ENCODE measurements at places on chromosomes 3 and 15. TPM values are rescaled to one million over a fixed set of nuclear protein-coding genes. Genes with fewer than 3 reads are reported as not detected.

Gene ADAMTS7
- 6.7 TPM for total RNA-seq

Gene FBXW12
- total RNA-seq = not detected

Gene KNG1
- total RNA-seq = 0.14 TPM

Gene GTF2E1
- total RNA-seq = 12.0 TPM

Gene UBA7
- 32.1 TPM for total RNA-seq

GRCh38 chr15:85542895-85543331 lies 162.5 kb downstream of the AKAP13 start:
- DNase-seq = no peak

DNA sequence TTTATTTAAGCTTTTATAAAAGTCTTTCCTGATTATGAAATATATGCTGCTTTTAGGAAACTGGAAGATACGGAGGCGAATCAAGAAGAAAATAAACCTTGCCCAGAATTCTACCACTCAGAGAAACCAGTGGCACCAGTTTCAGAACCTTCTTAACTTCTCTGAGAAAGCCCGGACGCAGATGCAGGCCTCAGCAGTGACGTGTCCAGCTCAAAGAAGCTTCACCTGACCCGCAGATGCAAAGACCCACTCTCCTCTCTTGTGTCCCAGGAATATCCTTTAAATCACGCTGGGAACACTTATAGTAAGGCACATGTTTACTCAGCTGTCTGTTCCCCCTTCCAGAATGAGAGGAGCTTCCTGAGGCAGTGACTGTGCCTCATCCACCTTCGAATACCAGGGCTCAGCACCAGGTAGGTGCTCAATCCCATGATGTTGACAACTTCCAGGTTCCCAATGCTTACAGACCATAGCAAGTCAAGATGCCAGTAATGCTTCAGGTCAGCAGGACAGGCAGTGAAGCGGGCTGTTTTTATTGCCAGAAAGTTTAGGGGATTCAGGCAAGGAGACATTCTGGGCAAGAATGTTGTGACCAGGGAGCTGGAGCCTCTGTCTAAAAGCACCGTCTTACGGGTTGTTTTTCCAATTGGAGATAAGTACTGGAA lies 39.9 kb upstream of the LDHAL6B start:
- DNase-seq = no peak

DNA sequence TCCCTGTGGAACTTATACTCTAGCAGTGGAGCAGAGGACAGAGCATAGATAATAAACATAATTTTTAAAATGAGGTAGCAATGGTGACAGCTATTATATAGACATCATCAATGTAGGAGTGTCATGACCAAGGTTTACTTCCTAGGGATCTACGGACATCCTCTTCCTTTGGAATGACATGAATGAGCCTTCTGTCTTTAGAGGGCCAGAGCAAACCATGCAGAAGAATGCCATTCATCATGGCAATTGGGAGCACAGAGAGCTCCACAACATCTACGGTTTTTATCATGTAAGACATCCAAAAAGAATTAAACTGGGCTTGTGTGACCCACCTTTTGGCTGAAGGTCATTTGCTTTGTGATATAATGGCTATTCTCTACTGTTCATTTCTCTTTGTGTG lies 30.1 kb upstream of the CAPN3 start:
- no peak for DNase-seq

DNA sequence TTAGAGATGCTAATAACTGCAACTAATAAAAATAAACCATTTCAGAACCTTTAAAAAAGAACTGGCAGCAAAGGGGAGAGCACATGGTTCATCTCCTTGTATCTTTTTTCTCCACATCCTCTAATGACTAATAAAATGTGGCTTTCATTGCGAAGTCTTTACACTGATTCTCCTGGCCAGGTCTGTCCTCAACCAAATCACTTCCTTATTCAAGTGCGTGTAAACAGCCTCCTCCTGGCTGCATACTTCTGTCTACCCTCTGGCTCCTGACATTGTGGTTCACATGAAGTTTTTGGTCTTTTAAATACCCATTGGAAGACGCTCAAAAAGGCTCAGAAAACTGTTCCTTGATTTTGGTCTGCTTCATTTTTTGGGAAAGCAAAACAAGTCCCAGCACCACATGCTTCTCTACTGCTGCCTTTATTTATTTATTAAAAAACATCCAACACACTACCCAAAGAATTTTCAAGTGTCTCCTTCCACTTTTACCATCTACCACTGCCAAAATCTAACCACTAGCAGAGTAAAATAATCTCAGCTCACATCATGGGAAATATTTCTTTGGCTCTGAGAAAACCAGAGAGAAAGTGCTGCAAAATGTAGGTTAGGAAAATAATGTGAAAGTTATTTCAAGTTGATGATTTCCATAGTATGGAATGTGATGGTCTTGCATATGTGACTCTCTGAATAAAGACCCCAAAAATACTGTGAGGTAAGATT lies 85.1 kb downstream of the EFL1 start:
- DNase-seq = no peak

DNA sequence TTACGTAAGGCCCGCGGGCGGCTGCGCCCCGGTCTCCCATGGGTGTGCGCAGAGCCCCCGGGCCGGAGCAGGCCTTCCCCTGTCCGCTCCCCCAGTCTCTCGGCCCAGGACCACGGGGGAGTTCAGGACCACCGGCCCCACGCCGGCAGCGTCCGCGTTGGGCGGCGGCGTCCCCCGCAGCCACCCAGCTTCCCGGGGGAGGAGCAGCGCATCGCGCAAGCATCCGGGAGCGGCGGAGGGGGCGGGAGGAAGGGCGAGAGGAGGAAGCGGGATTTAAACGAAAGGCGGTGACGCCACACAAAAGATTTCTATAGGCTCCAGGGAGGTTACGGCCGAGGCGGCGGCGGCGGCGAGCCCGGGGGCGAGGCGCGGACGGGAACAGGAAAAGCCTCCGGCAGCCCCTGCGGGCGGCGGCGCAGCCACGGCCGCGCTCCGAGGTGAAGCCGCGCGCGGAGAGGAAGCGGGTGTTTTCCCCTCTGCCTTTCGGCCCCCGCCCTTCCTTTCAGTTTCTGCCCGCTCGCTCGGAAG lies at the start of gene TLNRD1:
TLNRD1 (plus strand) TSS at position 300 of the 528 bp plus-strand sequence. CDS start 1,349 bp downstream, outside the sequence.
- peak; percentile 97 for DNase-seq

DNA sequence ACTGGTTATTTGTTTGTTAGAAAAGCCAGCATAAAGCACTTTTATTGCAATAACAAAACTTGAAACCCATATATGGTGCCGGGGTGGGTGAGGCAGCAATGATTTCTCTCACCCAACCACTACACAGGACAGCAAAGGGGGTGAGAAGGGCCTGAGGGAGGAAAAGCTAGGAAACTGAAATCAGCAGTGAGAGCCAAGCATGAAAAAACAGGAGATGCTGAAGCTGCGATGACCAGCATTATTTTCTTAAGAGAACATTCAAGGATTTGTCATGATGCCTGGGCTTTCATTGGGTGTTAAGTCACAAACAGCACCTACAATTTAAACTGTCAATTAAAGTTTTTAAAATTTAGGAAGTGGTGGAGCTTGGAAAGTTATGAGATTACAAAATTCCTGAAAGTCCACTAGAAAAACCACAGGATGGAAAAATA lies 11.9 kb upstream of the TM4SF4 start:
- DNase-seq = no peak

- no peak for DNase-seq
These were observed at the start of gene SPTSSB for GRCh38 chr3:161371441-161372320. SPTSSB (minus strand) TSS chr3:161371517; CDS start chr3:161346323, 25,194 bp downstream.

DNA sequence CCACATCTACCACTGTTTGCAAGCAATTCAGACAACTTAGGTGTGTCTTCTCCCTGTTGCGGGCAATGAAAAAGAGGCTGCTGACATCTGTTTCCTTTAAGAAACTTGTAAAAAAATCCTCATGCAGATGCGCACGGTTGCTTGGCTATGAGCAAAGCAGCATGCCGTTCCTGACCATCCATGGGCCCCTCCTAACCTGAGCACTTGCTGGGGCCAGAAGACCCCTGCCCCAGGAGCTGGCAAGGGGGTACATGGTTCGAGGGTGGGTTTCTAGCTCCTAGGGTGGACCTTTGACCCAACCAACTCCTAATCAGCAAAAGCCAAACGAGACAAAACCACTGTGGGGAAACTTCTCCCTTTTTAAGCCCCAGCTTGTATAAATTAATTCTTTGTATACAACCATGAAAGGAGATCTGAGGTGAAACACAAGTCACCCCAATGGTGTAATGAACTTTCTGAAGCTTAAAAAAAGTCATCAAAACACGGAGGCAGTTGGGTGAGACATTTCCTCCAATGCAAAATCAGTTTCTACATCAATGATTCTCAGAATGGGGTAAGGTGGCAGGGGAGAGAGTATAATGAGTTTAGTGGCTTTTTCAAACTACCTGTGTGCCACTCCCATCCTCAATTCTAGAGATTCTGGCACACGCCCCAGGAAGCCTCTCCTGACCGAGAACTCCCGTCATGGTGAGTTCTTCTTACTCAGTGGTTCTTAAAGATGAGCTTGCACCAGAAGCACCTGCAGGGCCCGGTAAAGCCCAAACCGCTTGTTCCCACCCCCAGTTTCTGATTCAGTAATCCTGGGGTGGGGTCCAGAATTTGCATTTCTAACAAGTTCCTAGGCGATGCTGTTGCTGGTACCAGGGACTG lies 44.1 kb downstream of the CPN2 start:
- DNase-seq = peak; percentile 2

- DNase-seq = no peak
These were observed 22.7 kb upstream of the OR5K1 start for GRCh38 chr3:98440283-98440682.

DNA sequence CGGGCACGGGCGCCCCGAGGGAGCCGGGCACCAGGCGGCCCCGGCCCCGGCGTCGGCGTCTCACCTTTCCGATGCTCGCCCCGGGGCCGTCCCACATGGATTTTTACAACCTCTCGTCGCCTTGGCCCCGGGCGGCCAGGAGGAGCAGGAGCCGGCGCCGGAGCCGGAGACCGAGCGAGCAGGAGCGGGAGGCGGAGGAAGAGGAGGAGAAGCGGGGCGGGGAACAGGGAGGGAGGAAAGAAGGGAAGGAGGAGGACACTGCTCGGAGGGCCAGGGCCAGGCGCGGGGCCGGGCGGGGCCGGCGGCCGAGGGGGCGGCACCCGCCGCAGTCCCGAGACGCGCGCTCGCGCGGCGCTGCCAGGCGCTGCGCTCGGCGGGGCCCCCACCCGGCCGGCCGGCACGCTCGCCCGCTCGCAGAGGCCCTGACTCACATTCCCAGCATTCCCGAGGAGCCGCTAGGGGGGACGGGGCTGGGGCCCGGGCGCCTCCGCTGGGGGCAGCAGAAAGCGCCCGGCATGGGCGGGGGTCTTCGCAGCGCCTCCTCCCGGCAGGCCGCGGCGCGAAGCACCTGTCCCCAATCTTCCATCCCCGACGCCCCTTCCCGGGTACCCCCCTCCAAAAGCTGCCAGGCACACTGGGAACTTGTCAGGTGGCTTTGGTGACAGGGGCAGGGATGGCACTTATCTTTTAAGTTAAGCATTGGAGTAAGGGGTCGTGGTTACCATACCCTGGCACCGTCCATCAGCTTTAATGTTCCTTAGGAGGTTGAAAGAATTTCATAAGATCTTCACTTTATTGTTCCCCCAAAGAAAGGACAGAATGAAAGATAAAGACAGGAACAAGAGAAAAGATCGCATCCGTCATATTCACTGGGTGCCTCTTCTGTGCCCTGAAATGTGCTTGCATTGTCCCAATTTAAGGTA lies at the start of gene ERC2:
ERC2 (minus strand) TSS at position 284 of the 923 bp plus-strand sequence.
- DNase-seq = peak; percentile 81

DNA sequence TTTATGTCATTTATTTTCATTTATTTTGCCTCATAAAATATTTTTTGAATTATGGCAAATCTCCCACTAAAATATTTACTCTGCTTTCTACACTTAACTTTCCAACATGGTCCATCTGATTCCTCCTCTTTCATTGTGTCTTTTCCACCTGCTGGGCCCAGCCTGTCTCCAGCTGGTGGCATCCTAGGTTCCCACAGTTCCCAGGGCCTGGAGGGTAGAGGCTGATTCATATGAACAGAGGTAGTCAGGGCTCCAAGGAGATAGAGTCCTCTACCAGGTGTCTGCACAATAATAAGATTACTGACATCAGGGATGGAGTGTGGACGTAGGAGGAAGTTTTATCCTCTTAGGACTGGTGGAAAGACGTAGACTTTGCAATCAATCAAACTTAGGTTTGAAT lies 14.3 kb downstream of the ZBTB38 start:
- DNase-seq = no peak

GRCh38 chr3:84727616-84728015 lies 231.2 kb upstream of the CADM2 start:
- no peak for DNase-seq

DNA sequence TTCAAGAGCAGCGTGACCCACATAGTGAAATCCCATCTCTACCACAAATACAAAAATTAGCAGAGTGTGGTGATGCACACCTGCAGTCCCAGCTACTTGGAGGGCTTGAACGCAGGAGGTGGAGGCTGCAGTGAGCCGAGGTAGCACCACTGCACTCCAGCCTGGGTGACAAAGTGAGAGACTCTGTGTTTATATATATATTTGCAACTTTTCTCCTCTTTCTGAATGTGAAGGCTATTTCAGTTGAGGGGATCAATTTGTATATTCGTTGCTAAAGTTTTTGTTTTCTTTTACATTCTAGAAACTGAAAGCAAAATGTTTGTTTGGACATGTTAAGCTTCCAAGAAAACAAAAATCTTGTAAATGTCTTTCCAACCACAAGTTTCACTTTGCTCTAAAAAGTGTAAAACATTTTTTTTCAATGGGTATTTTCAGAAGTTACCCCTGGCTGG lies 29.8 kb upstream of the FAM98B start:
- DNase-seq = no peak

GRCh38 chr3:128397484-128397883 lies 69.2 kb downstream of the DNAJB8 start:
- no peak for DNase-seq

- no peak for DNase-seq
These were observed 23.9 kb upstream of the BCL2L10 start for GRCh38 chr15:52136442-52136980.

DNA sequence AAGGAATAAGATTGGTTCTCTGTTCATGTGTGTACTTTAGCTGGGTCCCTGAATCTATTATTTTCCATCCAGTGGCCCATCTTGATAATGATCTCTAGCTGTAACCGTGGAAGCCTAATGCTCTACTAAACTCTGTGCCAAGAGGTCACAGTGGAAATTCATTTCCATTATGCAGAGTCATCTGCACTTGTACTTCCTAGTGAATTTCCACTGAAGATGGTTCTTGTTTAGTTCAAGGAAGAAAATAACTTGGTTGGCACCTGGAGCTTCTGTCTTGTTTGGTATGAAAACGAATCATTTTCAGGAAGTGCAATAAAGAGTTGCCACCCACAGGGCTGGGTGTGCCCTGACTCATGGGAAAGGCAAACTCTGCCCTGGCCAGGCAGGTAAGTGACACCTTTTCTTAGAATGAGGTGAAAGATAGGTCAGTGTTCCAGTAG lies 10.3 kb downstream of the LPP start:
- no peak for DNase-seq

DNA sequence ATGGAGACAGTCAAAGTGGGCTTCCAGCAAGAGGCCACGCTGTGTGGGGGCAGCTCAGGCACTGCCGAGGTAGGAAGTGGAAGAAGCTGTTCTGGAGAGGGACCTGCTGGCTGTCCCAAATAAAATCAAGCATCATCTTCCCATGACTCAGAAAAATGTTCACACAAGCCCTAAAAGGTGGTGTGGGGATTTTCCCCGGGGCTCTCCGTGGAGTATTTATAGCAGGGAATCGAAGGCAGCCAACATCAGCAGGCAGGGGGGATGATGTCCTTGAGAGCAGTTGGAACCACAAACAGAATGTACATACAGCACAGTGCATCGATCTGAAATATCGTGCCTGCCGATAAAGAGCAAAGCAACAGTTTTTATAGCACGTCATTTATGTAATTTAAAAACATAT lies 27.6 kb downstream of the PRR23E start:
- no peak for DNase-seq

- peak; percentile 84 for DNase-seq
These were observed 479.4 kb downstream of the NTRK3 start for GRCh38 chr15:87777054-87777561.

Data from posterior vena cava (tissue), 2 donors.